ENCODE measurements at places on chromosomes 12 and 14.

DNA sequence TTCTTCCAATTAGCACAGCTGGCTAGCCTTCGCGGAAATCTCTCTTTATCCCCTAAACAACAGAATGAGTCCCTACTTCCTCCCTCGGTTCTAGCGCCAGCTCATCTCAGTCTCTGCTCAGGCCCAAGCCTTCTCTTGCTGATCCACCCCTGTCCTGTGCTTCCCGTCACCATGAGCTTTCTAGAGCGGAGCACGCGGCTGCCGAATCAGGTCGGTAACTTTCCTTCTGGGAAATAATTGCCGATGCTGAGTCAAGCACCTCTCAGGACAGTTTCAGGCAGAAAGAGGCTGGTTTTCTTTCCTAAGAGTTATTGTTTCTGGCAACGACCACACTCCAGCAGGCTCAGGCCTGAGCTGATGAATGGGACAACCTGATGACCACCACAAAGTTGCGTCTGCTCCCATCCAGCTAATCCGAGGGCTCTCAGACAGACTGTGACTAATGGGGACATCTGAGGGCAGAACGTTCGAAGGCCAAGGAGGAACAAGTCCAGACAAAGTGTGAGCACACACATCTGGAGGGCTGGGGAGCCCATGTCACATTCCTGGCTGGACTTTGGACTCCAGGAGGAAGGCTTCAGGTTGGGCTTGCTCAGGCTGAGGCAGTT lies 13.6 kb upstream of the GPR68 start:
- no peak for DNase-seq

GRCh38 chr12:53493610-53494391 lies 5.5 kb downstream of the MAP3K12 start:
- no peak for DNase-seq

GRCh38 chr14:102283631-102284129 lies 21.3 kb downstream of the MOK start:
- DNase-seq: no peak

- peak; percentile 71 for DNase-seq
These were observed 905 bp downstream of the CISTR start for GRCh38 chr12:53750812-53751335.

DNA sequence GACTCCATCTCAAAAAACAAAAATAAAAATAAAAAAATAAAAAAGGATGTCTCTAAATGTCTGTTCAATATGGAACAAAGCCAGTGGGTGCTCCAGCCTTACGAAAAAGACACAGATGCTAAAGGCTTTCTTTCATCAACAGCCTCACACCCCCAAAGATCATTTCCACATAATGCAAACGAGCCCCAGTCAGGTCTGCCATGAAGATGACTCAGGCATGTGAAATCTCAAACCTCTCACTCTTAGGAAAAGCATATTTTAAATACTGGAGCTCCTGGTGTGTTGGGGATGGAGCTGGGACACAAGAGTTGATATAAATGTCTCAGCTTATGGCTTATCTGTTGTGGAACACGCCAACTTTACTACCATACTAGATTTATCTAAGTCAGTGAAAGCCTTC lies 49.9 kb upstream of the PLXNC1 start:
- DNase-seq: no peak

- no peak for DNase-seq
These were observed 100.6 kb downstream of the NINJ2 start for GRCh38 chr12:562634-563033.
